ENCODE measurements at places on chromosomes 6 and 20.

DNA sequence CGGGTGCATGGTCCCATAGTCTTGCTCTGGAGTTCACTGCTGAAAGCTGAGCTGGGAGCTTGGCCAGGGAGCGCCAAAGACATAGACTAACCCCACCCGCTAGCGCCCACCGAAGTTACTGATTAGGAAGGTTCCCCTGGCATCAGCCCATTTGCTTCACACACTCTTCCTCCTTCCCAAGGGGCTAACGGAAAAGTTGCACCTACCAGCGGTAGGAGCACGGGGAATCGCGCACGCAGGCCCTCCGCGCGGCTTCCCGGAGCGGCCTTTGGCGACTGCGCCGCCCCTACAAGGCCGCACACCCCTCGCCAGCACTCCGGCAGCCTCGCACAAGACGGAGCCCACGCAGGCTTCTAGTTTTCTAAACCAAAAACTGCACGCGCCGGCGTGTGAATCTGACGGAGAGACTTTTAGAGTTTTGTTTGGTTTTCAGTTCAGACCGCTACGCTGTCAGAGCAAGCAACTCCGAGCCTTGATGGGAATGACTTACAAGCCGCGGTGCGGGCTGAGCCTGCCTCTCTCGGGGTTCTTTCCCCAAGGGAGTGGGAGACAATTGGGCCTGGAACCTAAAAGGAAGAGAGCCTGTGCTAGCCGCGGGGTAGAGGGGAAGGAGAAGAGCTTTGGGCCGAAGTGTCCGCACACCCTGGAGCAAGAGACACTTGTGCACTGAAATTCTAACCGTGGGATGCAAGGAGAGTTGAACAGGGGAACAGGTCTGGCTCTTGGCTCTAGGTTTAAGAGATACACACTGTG, 891 bp upstream of the POU3F2 start:
- no peak for DNase-seq

DNA sequence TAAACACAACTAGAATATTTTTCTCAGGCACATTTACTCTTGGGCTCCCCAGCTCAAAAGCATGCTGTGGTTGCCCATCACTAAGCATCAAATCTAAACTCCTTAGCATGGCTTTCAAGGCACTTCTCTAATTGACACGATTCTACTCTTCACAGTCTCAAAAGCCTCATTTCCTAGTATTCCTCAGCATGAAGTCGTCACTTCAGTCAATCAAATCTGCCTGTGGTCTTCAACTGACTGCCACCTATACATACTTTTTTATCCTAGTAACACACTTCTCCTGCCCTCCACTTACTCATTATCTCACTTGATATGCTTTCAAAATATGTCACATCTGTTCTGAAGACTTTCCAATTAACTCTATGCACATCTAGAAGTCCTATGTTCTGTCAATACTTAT, 110.3 kb downstream of the TBC1D32 start:
- no peak for DNase-seq

- no peak for DNase-seq
Measured at GRCh38 chr20:64196309-64196708, 32.1 kb downstream of the MYT1 start.

- no peak for DNase-seq
Measured at GRCh38 chr6:12813321-12813720, 96.8 kb downstream of the PHACTR1 start.

GRCh38 chr6:15263780-15264374, 18.0 kb downstream of the JARID2 start:
- no peak for DNase-seq

GRCh38 chr6:79034865-79035264, 43.2 kb downstream of the PHIP start:
- no peak for DNase-seq

DNA sequence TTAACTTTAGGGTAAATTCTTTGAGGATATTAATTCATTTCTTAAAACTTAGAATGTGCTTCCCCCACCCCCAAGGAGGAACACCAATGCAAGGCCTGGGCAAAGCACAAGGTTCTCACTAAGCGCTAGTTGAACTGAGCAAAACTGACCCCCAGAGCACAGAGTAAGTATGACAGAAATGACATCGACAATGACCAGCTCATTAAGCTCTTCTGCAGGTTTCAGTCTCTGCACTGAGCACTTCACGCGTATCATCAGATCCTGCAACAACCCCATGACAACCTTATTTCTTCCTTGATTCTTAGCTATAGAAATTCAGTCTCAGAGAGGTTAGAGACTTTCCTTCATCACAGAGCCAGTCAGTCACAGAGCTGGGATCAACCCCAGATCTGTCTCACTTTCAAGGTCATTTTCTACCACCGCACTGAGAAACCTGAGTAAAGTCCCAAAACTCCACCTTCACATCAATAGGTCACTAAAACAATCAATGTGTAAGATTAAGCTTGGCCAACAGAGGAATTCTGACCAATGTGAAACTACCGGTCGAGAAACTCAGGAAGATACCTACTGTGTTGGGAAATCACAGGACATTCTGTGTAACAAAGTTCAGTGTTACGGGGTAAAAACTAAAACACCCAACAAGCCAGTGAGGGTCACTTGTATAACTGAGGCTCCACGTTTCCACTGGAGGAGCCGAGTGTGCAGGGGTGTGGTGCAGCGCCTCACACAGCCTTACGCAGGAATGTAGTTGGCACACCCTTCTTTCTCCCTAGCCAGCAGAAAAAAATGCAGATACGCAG, 129.0 kb upstream of the FOXQ1 start:
- DNase-seq: no peak
